SW480 (cell line): ENCODE measurements at places on chromosomes 4 and X.

DNA sequence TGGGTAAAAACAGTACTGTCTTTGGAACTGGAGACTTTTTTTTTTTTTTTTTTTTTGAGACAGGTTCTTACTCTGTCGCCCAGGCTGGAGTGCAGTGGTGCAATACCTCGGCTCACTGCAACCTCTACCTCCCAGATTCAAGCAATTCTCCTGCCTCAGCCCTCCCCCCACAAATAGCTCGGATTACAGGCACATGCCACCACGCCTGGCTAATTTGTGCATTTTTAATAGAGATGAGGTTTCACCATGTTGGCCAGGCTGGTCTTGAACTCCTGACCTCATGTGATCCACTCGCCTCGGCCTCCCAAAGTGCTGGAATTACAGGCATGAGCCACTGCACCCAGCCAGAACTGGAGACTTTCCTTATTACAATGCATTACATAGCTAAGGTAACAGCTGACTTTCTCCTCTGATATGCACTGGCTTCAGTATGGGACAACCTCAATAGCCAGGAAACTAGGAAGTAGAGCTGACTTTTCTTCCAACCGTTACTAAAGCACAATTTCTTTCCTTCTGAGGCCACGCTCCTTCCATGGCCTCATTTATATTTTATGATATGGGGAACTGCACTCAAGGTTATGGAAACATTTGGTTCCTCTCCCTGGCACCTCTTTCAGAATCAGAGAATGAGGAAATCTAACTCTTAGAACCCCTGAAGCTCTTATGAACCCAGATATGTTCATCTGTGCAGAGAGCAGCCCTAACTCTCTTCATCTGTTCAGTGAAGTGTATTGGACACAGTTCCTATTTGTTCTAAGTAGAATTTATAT lies 53.5 kb upstream of the FAM9B start:
- DNase-seq, result no peak

- no peak for DNase-seq
Measured at GRCh38 chr4:10983885-10984640, 299.5 kb upstream of the CLNK start.

- no peak for DNase-seq
Measured at GRCh38 chrX:78116365-78116764, 12.3 kb downstream of the PGK1 start.

DNA sequence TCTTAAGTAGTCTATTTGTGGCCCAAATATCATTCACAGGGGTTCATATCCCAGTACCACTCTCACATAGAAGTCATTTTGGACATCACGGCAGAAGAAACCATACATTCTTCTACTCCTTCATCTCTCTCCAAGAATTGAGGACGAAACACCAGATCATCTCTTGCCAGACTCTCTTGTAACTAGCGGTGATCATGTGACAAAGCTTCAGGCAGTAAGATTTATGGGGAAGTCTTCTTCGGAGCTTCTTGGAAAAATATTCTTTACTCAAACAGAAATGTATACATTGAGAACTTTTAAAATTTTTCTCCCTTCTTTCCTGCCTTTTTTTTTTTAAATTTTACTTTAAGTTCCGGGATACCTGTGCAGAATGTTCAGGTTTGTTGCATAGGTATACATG lies 4.7 kb upstream of the TBC1D19 start:
- no peak for DNase-seq

GRCh38 chr4:7343081-7343655 lies 91.6 kb downstream of the PSAPL1 start:
- DNase-seq, result no peak

- peak; percentile 53 for DNase-seq
Measured at GRCh38 chr4:185782523-185782922, 29.5 kb downstream of the SORBS2 start.

GRCh38 chr4:130479020-130479419 lies 1383.1 kb downstream of the C4orf33 start:
- DNase-seq, result no peak

DNA sequence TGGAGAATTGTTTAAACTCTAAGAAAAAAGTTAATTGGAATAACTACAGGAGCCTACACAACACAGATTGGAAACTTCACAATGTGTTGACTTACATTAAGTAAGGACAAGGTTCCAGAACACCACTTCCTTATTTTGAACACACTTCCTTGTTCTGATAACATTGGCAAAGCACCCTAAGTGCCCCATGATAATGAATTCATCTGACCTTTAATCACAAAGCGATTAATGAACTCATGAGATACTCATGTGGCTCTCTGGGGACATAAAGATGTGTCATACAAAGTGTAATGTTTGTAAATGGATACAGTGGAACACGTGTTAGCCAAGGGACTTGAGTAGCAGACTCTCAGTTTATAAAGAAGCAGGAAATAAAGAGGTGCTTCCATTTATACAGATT lies 69.0 kb upstream of the ATOH1 start:
- DNase-seq, result peak; percentile 2

GRCh38 chr4:54588404-54588803 lies 69.4 kb upstream of the KIT start:
- DNase-seq, result no peak

DNA sequence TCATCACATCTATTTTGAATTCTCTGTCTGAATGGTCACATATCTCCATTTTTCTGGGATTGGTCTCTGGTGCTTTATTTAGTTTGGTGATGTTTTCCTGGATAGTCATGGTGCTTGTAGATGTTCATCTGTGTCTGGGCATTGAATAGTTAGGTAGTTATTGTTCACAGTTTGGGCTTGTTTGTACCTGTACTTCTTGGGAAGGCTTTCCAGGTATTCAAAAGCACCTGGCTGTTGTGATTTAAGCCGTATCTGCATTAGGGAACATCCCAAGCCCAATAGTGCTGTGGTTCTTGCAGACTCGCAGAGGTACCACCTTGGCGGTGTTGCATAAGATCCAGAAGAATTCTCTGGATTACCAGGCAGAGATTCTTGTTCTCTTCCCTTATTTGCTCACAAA lies 44.6 kb downstream of the COL4A5 start:
- no peak for DNase-seq

- no peak for DNase-seq
Measured at GRCh38 chrX:25016938-25017598, 1.3 kb upstream of the ARX start.
